ENCODE measurements at places on chromosomes 5 and 9.
A peak's percentile ranks its signal among the peaks of the same experiment; 100 is the strongest.

DNA sequence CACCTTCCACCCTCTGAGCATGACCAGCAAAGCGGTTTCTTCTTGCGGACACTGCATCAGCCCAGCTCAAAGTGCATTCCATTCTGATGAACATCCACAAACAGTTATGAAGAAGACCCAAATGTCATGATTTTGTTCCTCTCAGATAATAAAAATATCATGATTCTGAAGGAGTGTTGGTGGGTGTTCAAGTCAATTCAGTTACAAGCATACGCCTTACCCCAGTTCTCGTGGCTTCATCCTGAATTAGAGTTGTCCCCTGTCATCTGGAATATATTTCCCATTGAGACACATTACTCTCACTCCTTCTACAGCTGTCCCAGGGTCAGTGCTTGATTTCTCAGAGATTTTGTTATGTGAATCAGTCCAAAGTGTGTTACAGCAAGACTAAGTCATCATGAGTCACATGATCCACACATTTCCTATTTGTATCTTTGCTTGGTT, 325.4 kb downstream of the RFX3 start:
- DNase-seq, result peak; percentile 36

DNA sequence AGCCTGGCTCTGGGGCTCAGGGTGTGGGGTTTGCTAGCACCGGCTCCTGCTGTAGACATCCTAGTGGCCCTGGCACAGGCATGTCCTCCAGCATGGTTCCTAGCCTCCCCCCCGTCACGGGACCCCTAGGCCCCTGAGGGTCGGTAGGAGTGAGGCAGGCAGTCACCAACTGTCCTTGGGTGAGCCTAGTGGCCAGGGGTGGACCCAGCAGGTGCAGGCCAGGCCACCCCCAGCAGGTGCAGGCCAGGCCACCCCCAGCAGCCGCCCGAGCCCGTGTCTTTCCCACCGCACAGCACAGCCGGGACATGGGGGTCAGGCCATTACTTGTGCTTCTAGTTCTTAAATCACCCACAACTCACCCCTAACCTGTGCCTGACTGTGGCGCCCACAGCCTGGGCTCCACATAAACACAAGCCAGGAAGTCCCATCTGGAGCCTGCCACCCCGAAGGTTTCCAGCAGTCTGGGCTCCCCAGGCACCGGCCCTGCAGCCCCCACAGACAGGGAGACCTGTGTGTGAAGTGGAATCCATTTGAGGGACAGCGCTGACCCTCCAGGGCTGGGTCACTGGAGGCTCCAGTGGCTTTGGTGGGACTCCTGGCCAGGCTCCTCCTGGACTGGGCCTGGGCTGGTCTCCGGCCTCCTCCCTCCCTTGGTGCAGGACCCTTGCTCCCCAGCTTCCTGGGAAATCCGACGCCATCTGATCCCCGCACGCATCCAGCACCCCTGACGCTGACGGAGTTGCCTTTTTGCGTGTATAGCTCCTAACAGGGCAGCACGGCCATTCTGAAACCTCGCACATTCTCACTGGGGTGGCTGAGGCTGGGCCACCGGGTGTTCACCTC, 114.1 kb upstream of the LPCAT1 start:
- DNase-seq, result no peak

DNA sequence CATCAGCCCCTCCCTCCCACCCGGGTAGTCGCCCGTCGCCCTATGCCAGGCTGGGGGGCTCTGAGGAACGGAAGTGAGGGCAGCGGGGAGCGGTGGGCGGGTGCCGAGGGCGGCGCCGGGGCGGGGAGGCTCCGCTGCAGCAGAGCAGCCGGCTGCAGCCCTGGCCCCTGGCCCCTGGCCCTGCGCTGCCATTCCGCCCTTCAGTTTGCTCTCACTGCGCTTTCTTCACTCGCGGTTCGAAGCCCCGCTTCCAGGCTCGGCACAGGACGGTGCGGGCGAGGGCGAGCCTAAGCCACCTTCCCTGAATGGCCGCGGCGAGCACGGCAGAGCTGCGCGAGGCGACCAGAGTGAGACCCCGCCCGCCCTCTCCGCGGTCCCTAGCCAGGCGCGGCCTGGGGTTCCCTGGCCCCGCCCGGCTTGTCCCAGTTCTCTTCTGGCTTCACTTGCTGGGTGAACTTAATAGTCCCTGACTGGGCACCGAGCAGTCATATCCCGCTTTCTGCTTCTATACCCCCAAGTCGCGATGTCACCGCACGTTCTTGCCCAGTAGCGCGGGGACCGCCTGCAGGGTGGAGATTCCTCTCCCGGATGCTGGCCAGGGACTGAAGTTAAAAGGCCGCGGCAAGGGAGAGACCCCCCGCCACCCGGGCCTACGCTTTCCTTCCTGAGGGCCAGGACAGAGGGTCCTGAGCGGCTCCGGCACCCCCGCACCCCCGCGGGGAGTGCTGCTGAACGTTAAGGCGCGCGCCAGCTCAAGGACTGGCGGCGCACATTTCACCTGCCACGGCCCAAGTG, 623 bp upstream of the TRIM36 start:
- DNase-seq, result no peak

- DNase-seq, result no peak
These were observed 43.9 kb downstream of the SHLD3 start for GRCh38 chr5:65668696-65669095.

DNA sequence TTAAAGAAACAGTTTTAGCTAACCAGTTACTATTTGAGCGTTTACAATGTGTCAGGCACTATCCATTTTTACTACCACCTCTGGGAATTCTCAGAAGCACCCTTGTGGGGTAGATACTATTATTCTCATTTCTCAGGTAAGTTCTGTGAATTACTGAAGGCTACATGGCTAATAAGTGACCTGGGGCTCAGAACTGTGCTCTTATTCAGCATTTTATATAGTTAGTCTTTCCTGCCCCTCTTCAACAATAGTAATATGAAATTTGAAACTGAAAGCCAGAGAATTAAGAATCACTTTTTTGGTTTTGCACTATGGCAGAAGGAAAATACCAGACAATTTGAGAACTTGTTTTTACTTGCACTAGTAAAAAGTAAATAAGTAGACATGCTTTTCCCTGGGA, 11.8 kb downstream of the ELL2 start:
- DNase-seq, result no peak

- DNase-seq, result no peak
These were observed 103.4 kb downstream of the PHF2 start for GRCh38 chr9:93679536-93680442.

DNA sequence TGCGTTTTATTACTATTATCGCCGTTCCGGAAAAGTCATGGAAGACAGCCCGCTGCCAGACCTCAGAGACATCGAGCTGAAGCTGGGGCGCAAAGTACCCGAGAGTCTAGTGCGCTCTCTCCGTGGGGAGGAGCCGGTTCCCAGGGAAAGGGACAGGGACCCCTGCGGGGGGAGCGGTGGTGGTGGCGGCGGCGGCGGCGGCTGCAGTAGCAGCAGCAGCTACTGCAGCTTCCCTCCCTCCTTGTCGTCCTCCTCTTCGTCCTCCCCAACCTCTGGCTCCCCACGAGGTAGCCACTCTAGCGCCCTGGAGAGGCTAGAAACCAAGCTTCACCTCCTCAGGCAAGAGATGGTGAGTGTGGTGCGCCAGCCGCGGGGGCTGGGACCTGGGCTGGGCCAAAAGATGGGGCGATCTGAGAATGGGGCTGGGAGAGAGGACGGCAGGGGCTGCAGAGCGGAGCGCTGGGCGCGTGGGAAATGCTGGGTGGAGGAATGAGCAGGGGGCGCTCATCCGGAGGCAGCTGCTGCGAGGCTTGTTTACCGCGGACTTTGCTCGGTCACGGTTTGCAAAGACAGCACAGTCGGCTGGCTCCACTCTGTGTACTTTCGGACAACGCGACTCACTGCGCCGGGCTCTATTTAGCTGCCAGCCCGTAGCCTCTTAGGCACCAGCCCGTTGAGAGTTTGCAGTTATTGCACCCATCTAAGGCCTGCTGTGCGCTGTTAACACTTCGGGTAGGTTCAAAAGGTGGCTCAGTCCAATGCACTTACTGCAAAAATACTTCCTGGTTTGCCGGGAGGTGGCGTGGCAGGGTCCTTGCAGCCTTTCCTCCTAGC, 1.1 kb downstream of the LURAP1L start:
- peak; percentile 84 for DNase-seq

DNA sequence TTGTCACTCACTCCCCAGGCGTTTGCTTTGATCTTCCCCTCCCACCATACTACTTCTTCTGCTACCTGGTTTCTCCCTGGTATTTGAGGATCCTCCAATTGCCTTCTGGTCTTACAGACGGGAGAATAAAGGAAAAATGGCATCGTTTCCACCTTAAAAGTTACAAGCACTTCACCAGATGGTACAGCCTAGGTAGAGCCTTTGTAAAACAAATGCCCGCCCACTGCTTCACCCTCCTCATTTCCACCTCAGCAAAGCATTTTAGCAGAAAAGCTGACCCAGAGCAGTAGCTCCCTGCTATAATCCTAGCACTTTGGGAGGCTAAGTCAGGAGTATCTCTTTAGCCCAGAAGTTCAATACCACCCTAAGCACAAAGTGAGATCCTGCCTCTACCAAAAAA, 5.1 kb upstream of the ANXA2R start:
- DNase-seq, result no peak

GRCh38 chr9:88590558-88591146, 55.7 kb downstream of the NXNL2 start:
- DNase-seq, result no peak

DNA sequence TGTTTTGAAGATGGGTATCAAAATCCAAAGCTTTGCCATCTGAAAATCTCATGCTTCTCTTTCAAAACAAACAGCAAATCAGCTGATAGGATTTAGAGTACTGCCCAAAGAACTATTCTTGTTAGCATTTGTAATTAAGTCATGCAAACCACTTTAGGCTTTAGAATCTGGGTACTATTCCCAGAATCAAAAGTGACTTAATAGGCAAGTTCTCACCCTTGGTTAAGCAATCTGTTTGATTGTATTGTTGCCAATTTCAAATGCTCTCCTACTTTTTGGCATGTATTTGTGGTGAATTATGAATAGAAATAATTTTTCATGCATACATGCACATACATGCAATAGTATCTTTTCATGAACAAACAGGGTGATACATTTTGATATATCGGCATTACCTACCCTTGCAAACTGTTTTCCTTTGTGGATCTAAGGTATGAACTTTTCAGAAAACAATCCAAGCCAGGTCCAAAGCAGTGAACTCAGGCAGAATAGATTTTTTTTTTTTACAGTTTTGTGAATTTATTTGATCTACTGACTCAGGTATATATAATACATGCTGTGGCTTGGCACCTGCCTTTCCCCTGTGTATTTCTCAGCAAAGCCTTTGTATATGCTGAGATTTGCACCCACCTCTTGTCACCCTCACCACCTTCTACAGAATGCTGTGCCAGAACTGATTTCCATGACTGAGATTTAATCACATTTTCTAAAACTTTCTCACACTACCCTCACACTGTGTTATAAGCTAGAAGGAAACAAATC, 9.0 kb downstream of the IL33 start:
- no peak for DNase-seq

DNA sequence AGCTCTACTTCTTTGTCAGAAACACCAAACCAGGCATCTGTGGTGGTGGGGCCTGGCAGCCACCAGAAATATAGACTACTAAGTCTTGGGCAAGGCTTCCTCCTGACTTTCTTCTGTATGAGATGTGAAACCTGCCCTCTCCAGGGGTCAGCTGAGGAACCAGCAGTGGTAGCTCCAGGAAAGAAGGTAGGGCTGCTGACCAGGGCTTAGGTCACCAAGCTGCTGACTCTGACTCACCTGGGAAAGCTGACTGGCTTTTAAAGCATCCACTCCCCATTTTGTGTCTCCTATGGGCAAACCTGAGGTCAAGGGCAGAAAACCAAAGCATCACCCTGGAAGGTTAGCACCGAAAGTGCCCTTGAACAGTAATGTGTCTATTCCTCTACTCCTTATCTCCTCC, 10.4 kb upstream of the SH3TC2 start:
- no peak for DNase-seq

- no peak for DNase-seq
These were observed 25.8 kb downstream of the WNT8A start for GRCh38 chr5:138109463-138110265.

DNA sequence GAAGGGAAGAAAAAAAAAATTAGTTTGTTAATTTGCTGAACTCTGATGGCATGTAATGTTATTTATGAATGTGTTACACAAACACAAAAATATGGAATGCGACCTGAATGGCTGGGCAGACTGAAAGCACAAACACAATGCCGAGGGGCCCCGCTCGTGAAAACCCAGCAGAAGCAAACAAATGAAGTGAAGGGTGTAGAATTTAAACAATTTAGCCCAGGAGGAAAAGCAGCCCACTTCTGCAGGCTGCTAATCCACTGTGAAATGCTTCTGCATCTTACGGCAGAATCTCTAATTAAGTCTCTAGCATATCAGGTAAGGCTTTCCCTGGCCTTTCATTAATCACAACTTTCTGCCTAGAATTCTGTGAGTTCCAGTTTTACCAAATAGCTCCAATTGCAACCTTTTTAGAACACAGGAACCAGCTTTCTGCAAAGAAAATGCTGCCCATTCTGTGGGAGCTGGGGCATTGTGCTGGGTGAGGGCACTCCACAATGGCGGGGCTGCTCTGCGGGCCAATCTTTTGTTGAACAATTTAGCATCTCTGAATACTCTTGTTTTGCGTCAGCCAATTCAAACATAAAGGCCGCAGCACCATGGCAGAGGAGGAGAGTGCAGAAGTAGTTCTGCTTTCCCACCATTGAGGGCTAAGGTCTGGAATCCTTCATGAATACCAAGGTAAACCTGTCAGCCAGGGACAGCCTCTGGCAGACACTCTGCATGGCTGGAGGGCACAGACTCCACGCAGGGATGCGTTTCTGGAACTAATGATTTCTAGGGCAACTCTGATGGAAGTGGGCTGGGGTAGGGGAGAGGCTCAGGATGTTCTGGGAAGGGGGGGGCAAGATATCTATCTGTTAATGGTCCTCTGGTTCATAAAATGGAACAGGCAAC, 66.4 kb downstream of the PTCH1 start:
- DNase-seq, result no peak

DNA sequence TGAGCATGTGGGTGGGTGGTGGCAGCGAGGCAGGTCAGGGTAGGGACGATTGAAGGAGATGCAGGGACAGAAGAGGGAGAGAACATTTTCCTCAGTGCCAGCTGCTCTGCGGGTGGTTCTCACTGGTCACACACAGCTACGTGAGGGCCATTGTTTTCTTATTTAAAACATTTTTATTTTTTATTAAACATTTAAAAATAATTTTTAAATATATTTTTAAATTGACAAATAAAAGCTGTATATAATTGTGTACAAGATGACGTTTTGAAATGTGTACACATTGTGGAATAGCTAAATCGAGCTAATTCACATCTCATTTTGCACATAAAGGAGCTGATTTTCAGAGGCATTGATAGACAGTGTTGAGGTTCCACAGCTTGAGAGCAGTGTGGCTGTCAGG, 14.0 kb downstream of the FAM240B start:
- DNase-seq, result no peak

- no peak for DNase-seq
These were observed 14.3 kb downstream of the TTC1 start for GRCh38 chr5:160023007-160023907.

- peak; percentile 38 for DNase-seq
These were observed 185.7 kb upstream of the IL12B start for GRCh38 chr5:159515909-159516415.

- no peak for DNase-seq
These were observed 36.0 kb downstream of the CAMK2A start for GRCh38 chr5:150253416-150254208.

GRCh38 chr9:109518621-109519335, 20.7 kb upstream of the PTPN3 start:
- DNase-seq, result no peak

GRCh38 chr9:80885894-80886293, 803.5 kb downstream of the TLE1 start:
- DNase-seq, result peak; percentile 22

- no peak for DNase-seq
These were observed 32.5 kb downstream of the THBS4 start for GRCh38 chr5:80067531-80068245.

All from RPMI7951 (cell line).